OCI-M1 (cell line): ENCODE measurements at places on chromosomes 6 and 20.

- no peak for DNase-seq
Observed at GRCh38 chr6:83708546-83708969, 343 bp downstream of the SNAP91 start.

GRCh38 chr6:92339936-92340640, 1079.3 kb downstream of the EPHA7 start:
- no peak for DNase-seq

- DNase-seq = no peak
Observed at GRCh38 chr6:40328986-40329545, 258.1 kb downstream of the LRFN2 start.

DNA sequence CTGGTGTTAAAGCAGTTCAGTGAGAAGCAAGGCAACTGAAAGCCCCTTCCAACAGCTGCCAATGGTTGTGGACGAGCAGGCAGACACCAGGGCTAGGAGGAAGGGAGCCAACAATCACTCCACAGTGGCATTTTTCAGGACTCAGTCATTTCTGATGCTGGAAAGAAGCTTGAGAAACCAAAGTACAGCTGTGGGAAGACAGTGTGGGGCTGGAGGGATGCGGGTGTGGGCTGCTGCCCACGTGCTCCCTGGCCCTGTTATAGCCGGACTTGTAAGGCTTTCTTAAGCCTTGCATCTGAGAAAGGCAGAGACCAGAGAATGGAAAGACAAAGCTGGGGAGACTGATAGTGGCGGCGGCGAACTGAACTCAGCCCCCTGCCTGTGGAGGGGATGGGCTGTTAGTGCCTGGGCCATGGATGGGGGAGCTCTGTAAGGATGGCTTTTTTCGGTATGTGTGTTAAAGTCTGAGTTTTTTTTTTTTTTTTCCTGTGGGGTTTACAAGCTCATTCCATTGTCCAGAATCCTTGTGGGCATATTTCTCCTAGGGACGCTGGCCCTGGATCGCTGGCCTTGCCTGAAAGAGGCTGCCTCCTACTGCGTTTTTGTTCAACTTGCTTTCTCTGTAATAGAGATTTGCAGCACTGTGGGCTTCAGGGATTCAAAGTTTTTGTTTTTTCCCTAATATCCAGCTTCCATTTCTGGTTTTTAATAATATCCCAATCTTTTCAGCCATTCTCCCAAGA, 91.7 kb downstream of the GJA10 start:
- DNase-seq = no peak

DNA sequence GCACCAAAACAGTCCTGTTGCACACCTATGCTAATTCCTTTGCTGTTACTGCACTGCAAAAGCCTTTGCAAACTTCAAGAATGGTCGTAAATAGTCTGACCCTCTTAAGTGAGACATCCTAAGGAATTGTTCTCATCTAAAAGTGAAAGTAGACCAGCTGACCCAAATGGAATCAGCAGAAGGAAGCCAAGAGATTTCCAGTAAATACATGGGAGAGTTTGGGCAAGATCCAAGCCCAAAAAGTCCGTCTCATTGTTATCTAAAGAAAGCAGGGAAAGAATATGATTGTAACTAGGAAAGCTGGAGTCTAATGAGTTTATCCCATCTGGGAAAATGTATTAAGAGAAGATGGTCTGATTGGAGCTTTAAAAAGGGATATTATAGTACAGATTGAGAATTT, 43.0 kb upstream of the HIVEP1 start:
- DNase-seq = no peak

GRCh38 chr6:86685230-86685797, 252.0 kb upstream of the HTR1E start:
- peak; percentile 35 for DNase-seq

DNA sequence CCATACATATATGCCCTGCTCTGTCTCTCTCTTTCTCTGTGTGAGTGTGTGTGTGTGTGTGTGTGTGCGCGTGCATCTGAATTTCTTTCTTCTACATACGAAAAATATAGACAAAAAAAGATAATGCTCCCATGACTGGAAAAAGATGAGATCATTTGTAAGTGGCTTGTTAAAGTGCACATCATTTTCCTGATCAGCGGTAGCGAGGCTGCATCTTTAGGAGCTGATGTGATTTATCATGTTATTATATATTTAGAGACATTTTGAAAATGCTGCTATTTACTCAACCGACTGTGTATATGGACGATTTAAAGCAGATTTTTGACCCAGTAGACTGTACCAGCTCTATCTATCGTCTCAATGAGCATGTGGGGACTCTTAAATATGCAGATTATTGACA, 265.3 kb downstream of the TSHZ2 start:
- no peak for DNase-seq

GRCh38 chr6:142476452-142476851, 174.6 kb downstream of the ADGRG6 start:
- DNase-seq = no peak

GRCh38 chr20:10253780-10254179, 35.1 kb downstream of the SNAP25 start:
- no peak for DNase-seq
